ENCODE measurements at places on chromosomes 3 and 15.

DNA sequence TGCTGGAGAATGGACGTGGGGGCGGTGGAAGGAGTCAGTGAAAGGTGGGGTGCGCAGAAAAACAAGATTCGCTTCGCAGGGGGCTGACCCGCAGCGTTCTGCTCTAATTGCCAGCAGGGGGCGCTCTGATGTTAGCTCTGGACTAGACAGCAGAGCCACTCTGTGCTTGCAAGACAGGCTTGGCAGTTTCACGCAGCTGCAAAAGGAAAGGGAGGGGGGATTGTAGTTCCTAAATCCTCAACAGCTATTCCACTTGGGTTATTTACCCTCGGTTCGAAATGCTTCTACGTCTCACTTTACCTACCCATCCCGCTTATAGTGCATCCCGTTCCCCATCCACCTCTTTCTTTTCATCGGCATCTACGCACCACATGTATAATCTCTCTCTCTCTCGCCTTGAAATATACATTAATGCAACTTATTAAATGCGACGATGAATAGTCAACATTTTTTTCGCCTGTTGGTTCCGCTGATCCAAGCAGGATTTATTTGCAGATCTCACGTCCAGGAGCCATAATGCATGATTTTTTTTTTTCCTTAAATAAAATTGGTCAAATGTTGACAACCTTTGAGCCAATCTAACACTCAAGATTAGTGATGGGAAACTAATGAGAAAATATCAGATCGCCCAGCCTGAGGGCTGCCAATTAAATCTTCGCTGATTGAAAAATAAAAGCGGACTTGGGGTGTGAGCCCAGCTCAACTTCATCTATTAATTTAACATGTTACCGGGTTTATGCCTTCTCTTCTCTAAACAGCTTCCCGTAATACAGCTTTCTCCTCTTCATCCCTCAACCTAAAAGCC, 216.4 kb downstream of the MEIS2 start:
- DNase-seq: no peak

DNA sequence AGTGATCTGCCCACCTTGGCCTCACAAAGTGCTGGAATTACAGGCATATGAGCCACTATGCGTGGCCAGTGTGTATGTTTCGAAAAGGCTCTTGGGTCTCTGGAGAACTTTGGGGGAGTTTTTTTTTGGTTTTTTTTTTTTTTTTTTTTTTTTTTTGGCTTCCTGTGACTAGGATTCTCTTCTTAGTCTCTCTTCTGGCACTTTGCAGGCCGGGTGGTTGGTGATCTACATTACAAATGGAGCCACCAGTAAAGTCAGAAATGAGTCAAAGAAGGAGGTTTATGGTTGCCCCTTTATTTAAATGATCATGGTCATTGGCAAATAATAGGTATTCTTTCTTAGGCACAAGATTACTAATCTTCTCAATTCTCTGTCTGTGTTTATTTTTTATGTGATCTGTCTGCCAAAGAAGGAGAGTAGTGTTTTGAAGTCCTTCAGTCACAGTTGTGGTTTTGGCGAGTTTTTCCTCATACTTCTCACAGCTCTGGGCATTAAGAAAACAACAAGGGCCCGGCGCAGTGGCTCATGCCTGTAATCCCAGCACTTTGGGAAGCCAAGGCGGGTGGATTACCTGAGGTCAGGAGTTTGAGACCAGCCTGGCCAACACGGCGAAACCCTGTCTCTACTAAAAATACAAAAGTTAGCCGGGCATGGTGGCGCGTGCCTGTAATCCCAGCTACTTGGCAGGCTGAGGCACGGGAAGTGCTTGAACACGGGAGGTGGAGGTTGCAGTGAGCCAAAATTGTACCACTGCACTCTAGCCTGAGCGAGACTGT, 38.3 kb downstream of the PDE8A start:
- no peak for DNase-seq

DNA sequence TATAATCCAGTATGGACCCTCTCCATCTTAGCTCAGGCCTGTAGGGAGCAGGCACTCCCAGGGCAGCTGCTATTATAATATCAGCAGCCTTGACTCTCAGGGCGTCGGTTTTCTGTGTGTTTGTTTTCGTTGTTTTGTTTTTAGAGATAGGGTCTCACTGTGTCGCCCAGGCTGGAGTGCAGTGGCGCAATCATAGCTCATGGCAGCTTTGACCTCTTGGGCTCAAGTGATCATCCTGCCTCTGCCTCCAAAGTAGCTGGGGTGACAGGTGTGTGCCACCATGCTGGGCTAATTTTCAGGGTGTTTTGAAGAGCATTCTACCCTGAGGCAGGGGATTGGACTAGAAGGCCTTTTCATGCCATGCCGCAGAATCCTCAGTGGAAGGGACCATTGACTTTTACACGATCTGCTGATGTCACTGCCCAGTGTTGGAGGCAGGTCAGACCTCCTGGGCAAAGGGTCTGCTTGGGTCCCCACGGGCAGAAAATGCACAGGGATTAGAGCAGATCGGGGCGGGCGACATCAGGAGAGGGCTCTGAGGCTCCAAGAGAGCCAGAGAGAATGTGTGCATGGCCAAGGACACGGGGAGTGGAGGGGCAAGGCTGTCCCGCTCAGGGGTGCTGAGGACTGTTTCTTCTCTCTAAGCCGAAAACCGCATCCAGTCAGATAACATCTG, 7.8 kb downstream of the MELTF start:
- DNase-seq: no peak

DNA sequence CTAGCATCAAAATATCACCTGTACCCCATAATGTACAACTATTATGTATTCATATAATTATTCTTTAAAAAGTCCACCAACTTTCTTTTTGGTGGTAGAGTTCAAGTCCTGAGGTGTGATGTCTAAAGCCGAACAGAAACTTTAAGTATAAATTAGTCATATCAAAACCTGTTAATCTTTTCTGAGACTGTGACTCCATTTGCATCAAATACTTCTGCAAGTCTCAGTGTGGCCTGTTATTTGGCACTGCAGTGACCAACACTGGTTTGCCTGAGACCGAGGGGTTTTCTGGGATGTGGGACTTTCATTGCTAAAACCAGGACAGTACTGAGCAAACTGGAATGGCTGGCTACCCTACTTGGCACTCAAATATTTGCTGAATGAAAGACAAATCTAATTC, 7.3 kb downstream of the NGLY1 start:
- no peak for DNase-seq

GRCh38 chr15:90016721-90017120, 15.6 kb downstream of the ZNF710 start:
- DNase-seq: no peak

DNA sequence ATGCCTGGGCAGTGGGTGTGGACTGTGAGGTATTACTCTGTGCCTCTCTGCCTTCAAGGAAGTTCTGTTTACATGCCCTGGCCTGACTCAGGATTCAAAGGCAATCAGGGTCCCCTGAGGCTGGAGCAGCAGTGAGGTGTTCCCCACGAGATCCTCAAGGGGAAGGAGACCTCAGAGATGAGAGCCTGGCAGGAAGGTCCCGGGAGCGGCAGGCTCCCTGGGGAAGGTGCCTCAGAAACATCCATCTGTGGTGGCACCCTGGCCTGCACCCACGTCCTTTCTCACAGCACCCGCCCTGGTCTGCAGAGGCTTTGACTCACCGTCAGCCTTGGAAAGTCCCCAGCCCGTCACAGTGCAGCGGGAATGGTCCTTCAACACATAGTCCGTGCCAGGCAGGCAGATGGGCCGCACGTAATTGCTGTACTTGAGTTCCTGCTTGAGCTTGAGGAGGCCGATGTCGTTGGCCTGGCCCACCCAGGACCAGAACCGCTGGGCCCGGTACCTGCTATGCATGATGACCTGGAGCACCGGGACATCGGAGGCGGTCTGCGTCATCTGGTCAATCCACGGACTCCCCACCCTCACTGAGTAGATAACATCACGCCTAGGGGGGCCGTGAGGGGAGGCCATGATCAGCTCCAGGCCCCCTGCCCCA, 3.6 kb downstream of the PRSS50 start:
- no peak for DNase-seq

DNA sequence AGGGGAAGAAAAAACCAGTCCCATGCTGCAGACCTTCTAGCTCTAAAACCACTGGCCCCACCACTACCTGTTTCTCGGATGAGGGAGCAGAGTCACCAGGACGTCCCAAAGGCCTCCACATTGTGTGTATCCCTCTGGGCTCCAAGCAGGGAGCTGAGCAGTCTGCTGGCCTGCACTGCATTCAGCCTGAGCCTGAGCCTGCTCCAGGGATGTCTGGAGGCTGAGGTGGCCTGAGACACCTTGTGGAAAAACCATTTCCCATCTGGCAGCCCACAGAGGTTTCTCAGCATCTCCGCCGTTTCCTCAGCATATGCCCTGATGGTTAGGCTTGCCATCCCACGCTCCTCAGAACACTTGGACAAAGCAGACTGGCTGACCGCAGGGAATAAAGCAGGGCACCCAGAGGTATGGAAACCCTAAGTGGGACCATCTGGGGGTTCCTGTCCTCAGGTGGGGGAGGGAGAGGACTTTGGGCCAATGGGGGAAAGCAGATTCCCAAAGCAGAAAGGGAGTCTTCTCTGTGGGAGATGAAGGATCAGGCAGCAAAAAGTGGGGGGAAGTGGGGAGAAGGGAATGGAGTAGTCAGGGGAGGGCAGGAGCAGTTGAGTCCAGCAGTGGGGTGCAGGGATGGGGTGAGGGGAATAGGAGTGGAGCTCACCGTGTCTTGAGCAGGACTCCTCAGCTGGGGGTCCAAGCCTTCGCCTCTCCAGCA, at the start of gene CILP:
CILP (minus strand) TSS at position 704 of the 712 bp plus-strand sequence. CDS start 1,718 bp downstream, outside the sequence.
- DNase-seq: no peak
